ENCODE measurements at places on chromosomes 2 and 18.

DNA sequence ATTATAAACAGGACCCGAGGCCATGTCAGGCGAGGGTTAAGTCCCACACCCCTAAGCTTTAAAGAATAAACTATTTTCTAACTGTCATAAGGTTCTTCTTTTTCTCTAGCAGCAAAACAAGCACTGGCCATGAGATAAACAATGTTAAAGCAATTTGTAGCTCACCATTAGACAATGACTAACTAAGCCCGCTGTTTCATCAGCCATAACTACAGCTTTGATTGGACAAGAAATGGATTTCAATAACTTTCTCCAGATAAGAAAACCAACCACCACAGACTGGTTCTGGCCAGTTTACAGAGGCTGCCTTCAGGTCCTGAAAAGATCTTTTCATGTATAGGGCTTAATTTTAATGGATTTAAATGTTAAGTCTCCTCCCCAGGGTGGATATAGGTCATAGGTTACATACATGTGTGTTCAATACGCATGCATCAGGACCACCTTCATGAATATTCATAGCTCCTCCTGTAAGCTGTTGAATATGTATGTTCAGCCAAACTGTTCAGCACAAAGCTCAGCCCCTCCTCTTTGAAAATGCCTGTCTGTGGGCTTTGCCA lies 108.7 kb upstream of the RAB6C start:
- DNase-seq, result no peak

DNA sequence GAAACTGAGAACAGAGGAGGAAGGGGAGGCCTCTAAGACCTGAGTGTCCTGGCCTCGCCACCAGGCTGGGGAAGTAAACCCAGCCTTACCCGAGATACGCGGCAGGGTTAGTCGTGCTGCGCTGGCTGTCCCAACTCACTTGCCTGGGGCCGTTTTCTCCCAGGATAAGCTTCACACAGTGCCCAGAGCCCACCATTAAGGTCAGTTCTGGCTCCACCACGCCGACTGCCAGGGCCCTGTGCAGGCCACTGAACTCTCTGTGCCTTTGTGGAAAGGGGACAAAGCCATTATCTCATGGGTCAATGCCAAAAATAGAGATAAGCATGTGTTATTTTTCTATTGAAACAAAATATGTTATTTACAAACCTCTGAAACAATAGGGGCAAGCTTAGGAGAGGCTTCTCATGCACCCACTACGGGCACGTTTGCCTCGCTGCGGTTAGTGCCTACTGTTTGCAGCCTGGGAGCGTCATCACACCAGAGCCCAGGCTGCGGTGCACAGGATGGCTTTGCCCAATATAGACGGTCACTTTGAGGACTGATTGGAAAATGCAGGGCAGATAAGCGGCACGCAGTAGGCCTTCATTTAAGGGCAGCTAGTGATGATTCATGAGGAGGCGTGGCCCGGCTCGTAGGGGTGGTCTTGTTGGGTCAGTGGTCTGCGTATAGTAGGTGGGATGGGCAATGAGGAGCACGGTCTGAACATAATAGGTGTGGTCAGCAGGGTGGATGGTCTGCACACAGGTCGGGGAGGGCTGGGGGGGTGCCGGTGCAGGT lies 242.1 kb downstream of the GLI2 start:
- DNase-seq, result no peak

DNA sequence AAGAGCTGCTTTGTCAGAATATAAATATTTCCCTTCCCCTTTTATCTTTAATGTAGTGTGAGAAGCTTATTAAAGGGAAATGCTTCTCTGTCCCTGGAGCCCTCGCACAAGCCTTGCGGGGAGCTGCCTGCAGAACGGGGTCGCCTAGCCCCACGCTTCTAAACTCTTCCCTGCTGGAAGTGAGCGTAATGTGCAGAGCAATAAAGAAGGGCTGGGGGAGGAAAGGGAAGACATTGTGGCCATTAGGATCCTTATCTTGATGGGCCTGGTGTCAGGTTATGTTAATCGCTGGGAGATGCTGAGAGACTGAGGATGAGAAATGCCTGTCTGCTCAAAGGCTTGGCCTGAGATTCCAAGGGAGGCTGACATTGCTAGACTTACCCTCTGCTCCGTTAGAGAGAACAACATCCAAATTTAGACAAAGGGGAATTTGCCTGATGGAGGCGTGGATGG lies 18.9 kb upstream of the FZD7 start:
- no peak for DNase-seq

DNA sequence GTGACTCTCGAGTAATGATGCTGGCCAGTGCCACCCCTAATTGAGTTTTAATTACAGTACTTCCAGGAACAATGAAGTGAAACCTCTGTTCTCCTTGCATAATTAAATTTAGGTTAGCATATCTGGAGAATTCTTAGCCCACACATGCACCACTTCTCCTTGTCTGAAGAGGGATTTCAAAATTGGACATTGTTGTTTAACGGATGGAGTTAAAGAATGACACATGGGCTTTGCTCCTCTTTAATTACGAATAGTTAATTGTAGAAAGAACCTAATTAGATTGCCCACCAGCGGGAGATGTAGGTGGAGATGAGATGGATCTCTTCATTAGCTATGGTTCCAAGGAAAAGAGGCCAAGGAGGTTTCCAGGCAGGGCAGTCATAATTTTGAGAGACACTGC lies 33.1 kb upstream of the EN1 start:
- no peak for DNase-seq

GRCh38 chr2:239970004-239970623 lies 55.0 kb downstream of the NDUFA10 start:
- DNase-seq, result no peak

DNA sequence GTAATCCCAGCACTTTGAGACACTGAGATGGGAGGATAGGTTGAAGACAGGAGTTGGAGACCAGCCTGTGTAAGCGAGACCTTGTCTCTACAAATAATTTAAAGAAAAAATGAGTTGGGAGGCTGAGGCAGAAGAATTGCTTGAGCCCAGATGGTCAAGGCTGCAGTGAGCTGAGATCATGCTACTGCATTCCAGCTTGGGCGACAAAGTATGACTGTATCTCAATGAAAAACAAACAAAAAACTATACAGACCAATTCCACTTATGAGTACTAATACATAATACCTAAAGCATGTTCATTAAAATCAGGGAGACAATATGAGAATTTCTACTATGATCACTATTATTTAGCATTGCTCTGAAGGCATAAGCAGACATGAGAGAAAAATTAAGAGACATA lies 12.6 kb downstream of the RNF149 start:
- DNase-seq, result no peak

- DNase-seq, result no peak
These were observed 175.1 kb downstream of the ZFP36L2 start for GRCh38 chr2:43051338-43051737.

GRCh38 chr2:26246818-26247217 lies 2.1 kb downstream of the HADHB start:
- peak; percentile 80 for DNase-seq

GRCh38 chr18:46480226-46480625 lies 176.8 kb downstream of the LOXHD1 start:
- no peak for DNase-seq

GRCh38 chr18:22558945-22559385 lies 141.2 kb upstream of the CTAGE1 start:
- DNase-seq, result no peak

DNA sequence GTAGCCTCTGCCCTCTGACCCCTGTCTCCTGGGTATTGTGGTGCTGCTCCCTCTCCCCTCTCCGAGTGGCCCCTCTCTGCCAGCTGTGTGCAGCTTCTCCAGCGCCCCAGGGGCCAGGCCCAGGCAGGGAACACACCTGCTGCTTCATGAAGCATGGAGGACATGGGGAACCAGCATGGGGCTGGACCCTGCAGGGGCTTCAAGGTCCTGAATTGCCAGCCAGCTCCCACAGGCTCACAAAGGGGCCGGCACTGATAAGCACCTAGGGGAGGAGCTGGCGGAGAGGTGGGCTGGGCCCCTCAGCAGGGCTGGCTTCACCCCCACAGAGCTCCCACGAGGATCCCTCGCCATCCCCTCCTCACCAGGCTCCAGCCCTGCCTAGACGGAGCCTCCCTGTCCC lies 77.4 kb upstream of the GPC1 start:
- DNase-seq, result no peak

DNA sequence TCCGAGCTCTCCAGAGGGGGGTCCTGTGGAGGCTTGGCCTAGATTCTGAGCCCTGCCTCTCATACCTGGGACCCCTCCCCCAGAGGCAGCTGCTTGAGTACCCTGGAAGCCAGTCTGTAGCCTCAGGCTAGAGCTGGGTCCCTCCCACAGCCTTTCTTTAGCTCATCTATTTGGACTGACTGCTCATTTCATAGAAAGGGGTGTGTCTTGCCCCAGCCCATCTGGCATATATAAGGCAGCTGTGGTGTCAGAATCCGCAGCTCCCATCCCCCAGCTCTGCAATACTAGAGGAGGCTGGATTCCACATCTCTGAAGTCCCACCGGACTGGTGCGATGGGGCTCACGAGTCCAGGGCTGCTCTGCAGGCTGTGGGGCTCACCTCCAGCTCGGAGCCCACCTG lies 26.1 kb downstream of the MPHOSPH10 start:
- peak; percentile 4 for DNase-seq

DNA sequence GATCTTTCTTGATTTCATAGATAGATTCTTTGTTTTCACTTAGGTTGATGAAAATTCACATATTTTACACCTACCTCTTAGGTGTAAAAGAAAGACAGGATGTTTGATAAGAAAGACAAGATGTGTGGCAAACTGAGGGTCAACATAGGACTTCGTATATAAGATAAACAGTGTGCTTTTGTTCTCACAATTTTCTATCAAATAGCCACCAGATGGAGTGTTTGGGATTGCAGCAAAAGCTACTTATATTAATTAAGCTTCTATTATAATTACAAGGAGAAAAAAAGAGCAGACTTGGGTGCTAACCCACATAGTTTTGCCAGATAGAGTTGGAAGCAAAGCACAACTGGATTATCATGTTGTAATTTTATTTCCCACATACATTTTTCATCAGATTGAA lies 232.9 kb downstream of the CDH7 start:
- DNase-seq, result no peak

DNA sequence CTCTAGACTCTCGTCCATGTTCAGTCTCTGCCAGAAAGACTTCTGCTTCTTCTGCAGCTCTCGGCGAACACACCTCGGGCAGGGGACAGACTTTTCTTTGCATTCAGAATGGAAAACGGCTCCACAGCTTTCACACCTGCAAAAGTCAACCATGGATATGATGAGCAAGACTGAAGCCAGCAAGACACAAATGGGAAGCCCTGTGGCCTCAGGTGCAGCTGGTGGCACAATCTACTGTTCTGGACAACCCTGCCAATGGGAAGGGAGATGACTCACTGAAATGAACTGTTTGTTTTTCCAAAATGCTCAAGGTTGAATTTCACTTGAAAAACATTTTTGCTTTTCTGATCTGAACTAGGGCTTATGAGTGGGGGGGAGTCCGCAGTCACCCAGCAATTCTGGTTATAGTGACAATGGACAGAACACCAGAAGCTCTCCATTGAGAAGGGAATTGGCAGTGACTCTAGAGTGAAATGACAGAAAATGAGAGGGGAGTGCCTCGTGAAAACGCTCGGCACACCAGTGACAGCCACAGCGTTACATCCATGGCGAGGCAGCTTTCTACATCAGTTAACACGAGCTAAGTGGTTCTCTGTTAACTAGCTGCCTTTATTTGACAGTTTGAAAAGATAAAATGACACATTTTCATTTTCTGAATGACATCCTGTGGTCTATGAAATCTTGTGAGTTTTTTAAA lies 58.8 kb upstream of the FZD5 start:
- no peak for DNase-seq

- DNase-seq, result no peak
These were observed 65.6 kb downstream of the STK39 start for GRCh38 chr2:168181825-168182224.

- DNase-seq, result no peak
These were observed 96.8 kb downstream of the UXS1 start for GRCh38 chr2:106097038-106098000.

DNA sequence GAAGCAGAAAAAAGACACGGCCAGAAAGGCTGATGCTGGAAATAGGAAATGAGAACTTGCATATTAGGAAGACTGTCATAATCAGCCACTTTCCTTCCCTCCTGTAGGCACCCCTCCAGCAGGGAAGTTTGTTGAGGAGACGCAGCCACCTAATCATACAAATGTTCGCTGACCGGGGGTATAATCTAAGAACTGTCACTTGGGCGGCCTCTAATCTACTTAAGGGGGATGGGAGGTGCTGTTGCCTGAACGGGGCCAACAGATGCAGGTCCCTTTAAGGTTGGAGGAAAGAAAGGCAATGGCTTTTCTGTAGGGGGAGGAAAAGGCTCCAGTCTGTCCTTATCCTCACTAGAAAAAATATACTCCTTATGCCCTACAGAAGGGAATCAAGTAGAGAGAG lies 50.6 kb downstream of the DNAJC10 start:
- no peak for DNase-seq

- DNase-seq, result no peak
These were observed 1.6 kb upstream of the COPS9 start for GRCh38 chr2:240137596-240138253.

DNA sequence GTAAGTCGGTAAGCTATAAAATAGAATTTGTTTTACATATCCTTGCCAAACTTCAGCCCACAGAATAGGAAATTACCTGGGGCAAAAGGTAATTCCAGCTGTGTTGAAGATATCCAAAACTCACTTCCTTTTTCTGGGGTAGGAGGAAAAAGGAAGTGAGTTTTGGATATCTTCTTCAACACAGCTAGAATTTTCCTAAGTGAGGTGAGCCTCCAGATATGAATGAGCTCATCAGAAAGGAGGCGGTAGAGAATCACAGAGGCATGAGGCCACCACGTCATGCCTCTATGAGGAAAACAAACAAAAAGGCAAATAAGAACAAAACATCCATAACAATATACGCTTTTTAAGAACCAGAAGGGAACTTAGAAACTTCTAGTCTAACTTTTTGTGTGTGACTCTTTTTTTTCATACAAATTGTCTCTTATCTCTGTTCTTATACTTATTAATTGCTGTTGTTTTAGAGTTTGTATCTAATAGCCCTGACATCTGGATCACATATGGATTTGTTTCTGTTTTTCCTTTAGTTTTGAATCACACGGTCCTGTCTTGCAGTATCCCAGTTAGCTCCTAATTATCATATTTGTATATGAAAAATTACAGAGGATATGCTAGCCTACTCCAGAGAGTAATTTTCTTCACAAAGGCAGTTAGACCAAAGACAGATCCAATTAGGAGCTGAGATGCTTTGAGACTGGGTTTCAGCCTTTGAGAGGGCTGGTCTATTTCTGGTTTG lies 104.5 kb downstream of the RBM43 start:
- no peak for DNase-seq

- DNase-seq, result no peak
These were observed 97.1 kb downstream of the SH3RF3 start for GRCh38 chr2:109226128-109226527.

- no peak for DNase-seq
These were observed 161.9 kb downstream of the SUCLG1 start for GRCh38 chr2:84297155-84297554.

Measured in AG09309 (cell line).